ENCODE measurements at places on chromosomes 6 and 20. TPM values are rescaled to one million over a fixed set of nuclear protein-coding genes. Genes with fewer than 3 reads are reported as not detected.

ULBP1 gene
- polyA plus RNA-seq = not detected

RIOK1 gene
- polyA plus RNA-seq = 23.2 TPM

PRSS16 gene
- 3.3 TPM for polyA plus RNA-seq

GNMT gene
- not detected for polyA plus RNA-seq

OR2H2 gene
- not detected for polyA plus RNA-seq

TAAR5 gene
- not detected for polyA plus RNA-seq

GLP1R gene
- not detected for polyA plus RNA-seq

NHSL1 gene
- polyA plus RNA-seq = not detected

TMC2 gene
- not detected for polyA plus RNA-seq

RIN2 gene
- not detected for polyA plus RNA-seq

EBF4 gene
- not detected for polyA plus RNA-seq

GJA1 gene
- polyA plus RNA-seq = not detected

VEGFA gene
- polyA plus RNA-seq = not detected

Measured in CD4-positive, alpha-beta memory T cell (primary cell).